ENCODE measurements at places on chromosomes 3 and 15.

- no peak for DNase-seq
These were observed 188.5 kb downstream of the FAM43A start for GRCh38 chr3:194874206-194874605.

GRCh38 chr3:10556312-10556711 lies 50.9 kb upstream of the ATP2B2 start:
- no peak for DNase-seq

DNA sequence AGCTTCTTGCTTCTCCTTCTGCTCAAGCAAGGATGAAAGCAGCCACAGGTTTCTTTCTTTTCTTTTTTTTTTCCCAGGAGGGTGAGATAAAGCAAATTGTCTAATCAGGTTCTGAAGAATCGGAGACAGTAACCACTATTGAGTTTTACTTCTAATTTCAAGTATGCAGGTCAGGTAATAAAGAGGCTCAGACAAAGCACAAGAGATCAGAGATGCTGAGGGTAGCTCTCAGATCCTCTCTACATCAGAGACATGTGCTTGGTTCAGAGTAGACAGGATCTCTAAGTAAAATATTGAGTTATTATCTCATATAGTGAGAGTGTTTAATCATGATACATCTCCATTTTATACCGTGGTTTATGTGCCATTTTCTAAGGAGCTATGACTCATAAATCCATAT lies 168.5 kb downstream of the NFKBIZ start:
- DNase-seq: no peak

DNA sequence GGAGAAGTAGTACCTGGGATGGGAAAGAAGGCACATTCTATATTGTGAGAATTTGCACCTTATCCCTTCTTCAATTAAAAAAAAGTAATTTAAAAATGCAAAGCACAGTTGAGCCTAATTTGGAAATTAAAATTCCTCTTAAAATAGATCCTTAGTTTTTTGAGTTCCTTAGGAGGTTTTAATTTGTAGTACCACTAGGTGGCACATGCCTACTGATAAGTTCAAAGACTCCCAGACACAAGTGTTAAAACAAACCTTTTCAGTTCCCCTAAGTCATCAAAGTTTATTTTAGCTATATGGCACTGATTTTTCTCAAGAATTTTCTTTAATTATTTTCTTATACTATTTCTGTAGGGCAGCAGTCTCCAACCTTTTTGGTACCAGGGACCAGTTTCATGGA lies 127.6 kb upstream of the AZI2 start:
- no peak for DNase-seq

DNA sequence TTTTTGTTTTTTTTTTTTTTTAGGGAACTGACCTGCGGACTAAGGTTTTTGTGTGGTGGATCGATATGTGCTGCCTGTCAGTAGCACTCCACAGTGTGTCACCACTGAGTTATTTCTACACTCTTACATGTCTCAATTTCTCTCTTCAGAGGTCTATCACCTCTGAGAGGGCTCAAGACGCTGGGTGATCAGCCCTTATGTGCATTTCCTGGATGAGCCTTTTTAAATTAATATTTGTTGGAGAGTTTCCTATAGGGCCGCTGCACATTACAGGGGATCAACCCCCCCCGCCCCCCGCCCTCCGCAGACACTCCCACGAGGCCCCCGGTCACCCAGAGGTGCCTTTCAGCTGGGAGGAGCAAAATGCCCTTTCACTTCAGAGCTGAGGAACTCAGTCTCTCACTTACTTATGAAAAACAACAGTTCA lies 34.5 kb upstream of the AP4E1 start:
- no peak for DNase-seq

- DNase-seq: no peak
These were observed 19.2 kb downstream of the GNB4 start for GRCh38 chr3:179432021-179432420.
